ENCODE measurements at places on chromosomes 16 and 17.

GRCh38 chr17:4789701-4789950 lies 862 bp downstream of the GLTPD2 start:
- DNase-seq: peak; percentile 32

GRCh38 chr17:78322327-78322857 lies 37.5 kb downstream of the SOCS3 start:
- DNase-seq: no peak

GRCh38 chr17:83155128-83156121 lies 76.0 kb downstream of the METRNL start:
- DNase-seq: no peak

DNA sequence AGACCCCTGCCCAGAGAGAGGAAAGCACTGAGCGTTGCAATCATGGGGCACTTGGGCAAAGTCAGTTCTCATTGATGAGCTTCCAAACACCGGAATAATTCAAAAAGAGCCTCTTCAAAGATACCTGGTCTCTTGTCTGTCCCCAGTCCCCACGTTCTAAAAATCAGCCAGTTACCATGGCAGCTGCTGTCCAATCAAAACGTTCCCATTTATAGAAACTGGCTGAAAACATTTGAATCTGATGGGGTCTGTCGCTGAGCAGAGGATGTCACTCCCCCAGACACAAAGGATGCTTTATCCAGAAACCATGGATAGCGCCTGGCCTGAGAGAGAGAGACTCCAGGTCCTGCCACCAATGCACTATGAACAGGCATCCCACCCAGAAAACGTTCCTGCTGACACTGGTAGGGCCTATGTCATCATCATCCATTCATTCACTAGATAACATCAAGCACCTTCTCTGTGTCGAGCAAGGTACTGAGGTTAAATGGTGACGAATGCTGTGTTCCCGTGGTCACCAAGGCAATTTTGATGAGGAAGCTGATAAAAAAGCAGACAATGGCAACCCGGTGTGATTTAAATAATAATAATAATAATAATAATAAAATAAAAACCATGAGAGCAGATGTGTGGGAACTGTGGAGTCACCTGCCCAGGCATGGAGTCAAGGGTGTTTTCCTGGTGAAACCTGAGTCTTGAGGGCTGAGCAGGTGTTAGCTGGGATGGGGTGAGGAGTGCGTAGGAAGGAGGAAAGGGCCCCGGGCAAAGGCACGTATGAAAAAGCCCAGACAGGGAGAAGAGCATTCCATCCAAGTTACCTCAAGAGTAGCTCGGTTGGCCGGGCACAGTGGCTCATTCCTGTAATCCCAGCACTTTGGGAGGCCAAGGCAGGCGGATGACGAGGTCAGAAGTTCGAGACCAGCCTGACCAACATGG lies 19.0 kb upstream of the CALB2 start:
- DNase-seq: no peak

- DNase-seq: no peak
Measured at GRCh38 chr17:48636177-48637018, 10.2 kb upstream of the HOXB9 start.

GRCh38 chr16:10086620-10087019 lies 95.6 kb downstream of the GRIN2A start:
- no peak for DNase-seq

- DNase-seq: no peak
Measured at GRCh38 chr16:86834451-86835035, 256.2 kb downstream of the FOXL1 start.

GRCh38 chr16:18945233-18945632 lies 19.0 kb upstream of the SMG1 start:
- no peak for DNase-seq

DNA sequence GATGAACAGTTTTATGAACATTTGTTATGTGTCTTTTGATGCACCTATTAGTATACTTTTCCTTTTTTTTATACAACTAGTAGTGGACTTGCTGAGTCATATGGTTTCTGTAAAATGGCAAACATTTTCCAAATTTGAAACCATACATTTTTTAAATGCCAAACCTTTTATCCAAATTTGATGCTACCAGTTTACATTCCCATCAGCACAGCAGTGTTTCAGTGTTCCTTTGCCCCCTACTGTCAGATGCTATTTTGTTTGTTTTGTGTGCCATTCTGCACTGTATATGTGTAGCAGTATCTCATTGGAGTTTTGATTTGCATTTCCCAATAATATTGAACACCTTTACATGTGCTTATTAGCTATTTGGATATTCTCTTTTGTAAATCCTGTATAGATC lies 219.4 kb downstream of the TANC2 start:
- DNase-seq: no peak

GRCh38 chr16:82470016-82470415 lies 156.8 kb upstream of the CDH13 start:
- no peak for DNase-seq

GRCh38 chr16:53859995-53860540 lies 156.1 kb downstream of the FTO start:
- DNase-seq: no peak

DNA sequence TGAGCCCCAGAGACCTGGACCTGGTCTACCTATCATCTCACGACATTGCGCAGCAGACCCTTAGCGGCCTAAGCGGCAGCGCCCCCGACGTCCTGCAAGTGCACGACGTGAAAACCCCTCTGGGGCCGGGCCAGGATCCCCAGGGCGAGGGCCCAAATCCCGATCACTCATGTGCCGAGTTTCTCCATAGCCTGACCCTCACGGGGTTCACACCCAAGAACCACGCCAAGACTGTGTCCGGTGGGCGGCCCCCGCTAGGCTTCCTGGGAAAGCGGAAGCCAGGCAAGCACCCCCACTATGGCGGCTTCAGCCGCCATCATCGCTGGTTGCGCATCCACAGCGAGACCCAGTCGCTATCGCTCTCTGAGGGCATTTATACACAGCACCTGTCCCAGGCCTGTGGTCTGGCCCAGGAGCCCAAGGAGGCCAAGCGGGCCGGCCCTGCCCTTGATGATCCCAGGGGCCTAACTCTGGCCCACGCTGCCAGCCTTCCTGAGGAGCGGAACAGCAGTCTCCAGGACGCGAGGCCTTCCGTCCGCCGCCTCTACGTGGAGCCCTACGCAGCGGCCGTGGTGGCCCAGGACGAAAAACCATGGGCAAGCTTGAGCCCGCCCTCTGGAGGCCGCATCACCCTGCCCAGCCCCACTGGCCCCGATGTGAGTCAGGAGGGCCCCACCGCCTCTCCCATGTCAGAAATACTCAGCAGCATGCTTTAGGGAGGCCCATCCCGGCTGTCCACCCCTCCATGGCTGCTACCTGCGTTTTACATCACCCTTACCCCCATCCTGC lies 82.8 kb upstream of the NOG start:
- DNase-seq: no peak

GRCh38 chr16:3076577-3076976 lies 11.1 kb downstream of the IL32 start:
- no peak for DNase-seq
